ENCODE measurements at places on chromosomes 7 and 10.

DNA sequence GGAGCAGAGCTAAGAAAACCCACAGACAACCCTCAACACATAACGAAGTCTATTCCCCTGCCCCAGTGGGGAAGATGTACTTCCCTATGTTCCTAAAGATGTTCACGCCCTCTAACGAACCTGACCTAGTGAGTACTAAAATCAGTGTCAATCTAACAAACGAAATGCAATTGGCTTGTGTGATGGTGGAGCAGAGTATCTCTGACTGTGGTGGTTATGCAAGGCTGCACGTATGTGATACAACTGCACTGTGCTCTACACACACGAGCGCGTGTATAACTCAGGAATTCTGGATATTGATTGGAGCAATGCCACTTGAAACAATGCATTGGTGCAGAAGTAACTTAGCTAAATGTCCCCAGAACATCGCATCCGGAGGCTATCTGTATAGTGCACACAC lies 1.3 kb downstream of the ANKRD16 start:
- DNase-seq, result no peak

GRCh38 chr10:50540069-50540825 lies 83.5 kb downstream of the SGMS1 start:
- DNase-seq, result no peak

DNA sequence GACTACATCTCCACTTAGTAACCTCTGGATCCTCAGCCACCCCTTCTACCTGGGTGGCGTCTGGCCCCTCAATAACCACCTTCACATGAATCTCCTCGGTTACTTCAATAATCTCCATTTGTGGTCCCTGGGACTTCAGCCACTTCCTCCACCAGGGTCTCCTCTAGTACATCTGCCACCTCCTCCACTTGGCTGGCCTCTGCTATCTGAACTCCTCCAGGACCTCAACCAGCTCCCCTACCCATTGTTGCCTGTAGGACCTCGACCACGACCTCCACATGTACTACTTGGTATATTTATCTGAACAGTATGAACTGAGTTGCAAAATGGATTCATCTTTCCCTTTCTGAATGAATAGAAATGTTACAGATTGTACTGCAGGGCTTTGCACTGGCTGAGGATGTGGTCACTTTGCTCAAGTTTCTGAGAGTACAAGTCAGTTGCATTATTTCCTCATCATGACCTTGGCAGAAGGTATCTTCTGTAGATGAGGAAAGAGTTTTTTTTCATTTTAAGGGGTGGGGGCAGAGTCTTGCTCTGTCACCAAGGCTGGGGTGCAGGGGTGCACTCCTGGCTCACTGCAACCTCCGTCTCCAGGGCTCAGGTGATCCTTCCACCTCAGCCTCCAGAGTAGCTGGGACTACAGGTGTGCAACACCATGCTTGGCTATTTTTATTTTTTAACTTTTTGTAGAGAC lies 36.0 kb downstream of the MAT1A start:
- no peak for DNase-seq

- DNase-seq, result no peak
Observed at GRCh38 chr7:44561962-44562621, 11.6 kb downstream of the DDX56 start.

DNA sequence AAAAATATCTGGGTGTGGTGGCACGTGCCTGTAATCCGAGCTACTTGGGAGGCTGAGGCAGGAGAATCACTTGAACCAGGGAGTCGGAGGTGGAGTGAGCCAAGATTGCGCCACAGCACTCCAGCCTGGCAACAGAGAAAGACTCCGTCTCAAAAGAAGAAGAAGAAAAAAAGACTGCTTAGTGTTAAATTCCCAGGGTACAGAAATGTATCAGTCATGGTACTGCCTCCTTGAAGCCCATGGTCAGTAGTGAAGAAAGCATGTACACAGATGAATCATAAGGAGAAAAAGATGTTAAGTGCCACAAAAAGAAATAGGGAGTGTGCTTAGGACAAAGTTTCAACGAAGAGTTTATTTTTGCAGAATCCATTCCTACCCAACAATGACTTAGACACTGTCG lies 62.5 kb upstream of the KMT2E start:
- no peak for DNase-seq

Data from stimulated activated CD8-positive, alpha-beta memory T cell treated with anti-CD3 and anti-CD28 coated beads, Interleukin-4, amount 100 ng/mL, for 24 hours (primary cell).